ENCODE measurements at places on chromosomes 7 and 10.

DNA sequence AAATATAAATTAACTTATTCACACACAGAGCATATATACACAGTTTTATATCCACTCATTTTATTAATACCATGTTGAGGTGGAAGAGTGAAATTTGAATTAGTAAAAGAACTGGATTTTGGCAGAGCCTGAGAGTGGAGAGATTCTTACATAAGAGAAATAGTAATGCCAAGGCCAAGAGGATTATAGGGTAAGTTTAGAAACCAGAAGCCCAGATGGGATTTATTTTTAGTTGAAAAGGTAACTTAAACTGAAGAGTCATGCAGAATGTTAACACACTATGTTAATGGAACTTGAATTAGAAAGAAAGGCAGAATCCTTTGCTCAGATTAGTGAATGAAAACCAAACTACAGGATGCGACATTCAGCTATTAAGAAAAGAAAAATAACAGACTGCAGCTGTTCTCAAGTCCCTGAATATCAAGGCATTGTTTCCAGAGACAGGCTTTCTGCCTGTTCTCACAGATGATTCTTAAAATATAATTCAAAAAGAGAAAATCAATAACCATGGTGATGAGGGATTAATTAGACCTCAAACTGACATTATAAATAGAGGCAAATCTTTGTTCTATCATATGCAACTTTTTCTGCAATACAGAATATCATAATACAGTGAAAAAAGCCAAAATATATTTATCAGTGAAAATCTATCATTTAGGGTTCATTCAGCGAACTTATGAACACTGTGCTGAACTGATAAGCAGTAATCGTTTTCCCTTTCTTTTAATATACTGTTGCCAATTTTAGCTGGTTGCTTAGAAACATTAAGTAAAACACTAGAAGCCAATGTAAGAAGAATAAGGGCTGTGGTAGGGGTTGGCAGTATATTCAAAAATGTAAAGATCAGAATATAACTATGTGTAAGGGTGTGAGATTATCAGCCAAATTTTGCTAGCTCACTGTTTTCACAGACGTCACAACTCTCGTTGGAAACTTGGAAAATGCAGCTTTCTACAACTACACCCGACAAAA is 34.4 kb downstream of the HECTD2 start:
- no peak for DNase-seq

GRCh38 chr10:110494532-110494931 is 3.2 kb upstream of the DUSP5 start:
- DNase-seq: no peak

- DNase-seq: peak; percentile 59
Observed at GRCh38 chr10:118958984-118959925, 70.3 kb upstream of the NANOS1 start.

GRCh38 chr10:28276384-28276783 is 26.5 kb downstream of the MPP7 start:
- no peak for DNase-seq

GRCh38 chr10:43901744-43902504 is 253.2 kb upstream of the ZNF32 start:
- no peak for DNase-seq

DNA sequence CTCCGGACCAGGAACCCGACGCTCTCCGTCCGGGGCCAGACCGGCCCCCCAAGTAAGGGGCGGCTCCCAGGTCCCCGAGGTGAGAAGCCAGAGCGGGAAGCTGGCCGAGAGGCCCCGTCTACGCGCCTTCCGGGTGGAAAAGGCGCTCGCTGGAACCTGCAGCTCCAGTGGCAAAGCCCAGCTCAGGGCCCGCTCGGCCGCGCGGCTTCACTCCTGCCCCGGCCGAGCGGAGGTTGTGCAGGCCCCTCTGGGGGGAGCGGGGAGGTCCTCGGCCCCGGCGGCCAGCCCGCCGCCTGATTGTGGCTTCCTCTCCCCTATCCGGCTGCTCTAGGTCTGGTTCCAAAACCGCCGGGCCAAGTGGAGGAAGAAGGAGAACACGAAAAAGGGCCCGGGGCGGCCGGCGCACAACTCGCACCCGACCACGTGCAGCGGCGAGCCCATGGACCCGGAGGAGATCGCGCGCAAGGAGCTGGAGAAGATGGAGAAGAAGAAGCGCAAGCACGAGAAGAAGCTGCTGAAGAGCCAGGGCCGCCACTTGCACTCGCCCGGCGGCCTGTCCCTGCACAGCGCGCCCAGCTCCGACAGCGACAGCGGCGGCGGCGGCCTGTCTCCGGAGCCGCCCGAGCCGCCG is 2.9 kb downstream of the UNCX start:
- no peak for DNase-seq

DNA sequence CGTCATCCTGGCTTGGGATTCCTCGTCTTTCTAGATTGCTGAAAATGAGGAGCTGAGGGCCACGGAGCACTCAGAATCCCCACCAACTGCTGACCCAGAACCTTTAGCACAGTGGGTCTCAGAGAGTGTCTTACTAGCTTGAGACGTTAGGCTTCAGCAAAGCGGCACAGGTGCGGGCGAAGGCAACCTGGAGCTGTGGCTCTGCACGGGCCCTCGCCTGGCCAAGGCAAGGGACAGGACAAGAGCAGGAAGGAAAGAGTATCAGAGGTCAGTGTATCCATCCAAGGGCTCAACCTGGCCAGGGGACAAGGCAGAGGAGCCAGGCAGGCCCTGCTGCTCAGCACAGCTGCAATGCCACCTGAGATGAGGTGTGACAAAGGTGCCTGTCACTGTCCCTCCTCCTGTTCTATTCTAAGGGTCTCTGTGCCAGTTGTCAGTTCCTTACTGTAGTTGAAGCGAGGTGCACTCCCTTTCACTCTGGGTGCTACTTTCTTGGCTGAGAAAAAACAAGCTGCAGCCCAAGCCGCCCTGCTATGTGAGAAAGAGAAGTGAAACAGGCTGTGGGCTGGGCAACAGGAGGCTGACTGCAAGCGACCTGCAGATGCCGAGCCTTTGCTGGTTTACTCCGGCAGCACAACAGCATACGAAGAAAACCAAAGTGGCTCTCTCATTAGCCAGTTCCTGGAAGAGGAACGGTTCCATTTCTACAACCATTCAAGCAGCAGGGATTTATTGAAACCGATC is 33.3 kb upstream of the KDM7A start:
- DNase-seq: no peak

Data from foreskin keratinocyte (primary cell).